ELF-1 (cell line): ENCODE measurements at places on chromosomes 1 and 21.

DNA sequence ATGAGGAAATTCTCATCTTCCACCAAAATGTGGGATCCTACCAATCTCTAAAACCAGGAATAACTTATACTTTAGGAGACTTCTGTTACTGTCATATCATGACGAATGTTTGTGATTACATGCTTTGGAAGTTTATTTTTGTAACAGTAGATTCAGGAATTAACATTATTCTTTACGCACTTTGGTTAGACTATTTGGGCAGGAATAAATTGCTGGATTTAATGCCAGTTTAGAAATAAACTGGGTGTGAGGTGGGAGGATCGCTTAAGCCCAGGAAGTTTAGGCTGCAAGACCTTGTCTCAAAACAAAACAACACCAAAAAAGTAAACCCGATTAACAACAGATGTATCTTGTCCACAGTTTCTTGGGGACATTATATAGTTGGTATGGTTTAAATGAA, 52.1 kb downstream of the MIGA1 start:
- no peak for DNase-seq

GRCh38 chr1:207965392-207966387, 54.8 kb upstream of the CD34 start:
- peak; percentile 86 for DNase-seq

DNA sequence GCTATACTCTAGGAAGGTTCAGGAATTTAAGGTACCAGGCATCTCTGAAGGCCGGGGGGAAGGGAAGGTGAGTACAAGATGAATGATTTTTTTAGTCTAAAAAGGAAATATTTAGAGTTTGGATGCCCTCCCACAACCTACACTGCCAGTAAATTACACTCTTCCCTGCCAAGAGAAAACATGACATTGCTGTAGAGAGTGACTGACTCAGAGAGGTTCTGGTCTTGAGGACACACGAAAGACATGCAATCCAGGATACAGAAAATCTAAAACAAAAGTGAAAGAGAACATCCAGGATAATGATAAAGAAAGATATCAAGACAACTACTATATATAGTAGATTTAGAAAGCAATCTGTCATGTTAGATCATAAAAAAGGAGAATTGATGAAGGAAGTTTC, 200.5 kb downstream of the TYW3 start:
- no peak for DNase-seq

DNA sequence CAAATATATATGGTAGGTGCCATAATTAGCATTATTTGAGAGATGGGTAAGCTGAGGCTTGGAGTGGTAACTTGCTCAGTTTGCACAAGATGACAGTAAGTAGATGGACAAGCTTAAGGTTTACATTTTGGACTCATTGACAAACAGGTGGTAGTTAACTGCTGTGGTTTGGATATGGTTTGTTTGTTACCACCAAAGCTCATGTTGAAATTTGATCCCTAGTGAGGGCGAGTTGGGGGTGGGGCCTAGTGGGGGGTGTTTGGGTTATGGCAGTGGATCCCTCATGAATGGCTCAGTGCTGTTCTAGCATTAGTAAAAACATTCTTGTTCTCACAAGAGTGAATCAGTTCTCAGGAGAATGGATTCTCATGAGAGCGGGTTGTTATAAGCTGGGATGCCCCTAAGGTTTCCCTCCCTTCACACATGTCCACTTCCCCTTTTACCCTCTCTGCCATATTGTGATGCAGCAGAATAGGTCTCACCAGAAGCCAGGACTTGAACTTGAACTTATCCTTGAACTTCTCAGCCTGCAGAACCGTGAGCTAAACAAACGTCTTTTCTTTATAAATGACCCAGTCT, 6.6 kb upstream of the PRRX1 start:
- no peak for DNase-seq

DNA sequence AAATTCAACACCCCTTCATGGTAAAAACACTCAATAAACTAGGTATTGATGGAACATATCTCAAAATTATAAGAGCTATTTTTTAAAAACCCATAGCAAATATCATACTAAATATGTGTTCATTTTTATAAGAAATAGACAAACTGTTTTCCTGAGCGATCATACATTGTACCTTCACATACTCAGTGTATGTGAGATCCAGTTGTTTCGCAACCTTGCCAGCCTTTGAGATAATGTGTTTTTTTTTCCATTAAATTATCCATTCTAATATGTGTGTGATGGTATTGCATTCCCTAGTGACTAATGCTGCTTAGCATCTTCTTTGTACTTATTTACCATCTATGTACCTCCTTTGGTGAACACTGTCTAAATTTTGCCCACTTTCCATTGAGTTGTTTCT, 47.1 kb downstream of the CFH start:
- DNase-seq = no peak

- peak; percentile 67 for DNase-seq
Measured at GRCh38 chr1:156652131-156652991, 10.4 kb downstream of the BCAN start.
